Left cardiac atrium (tissue), 4 donors: ENCODE measurements at places on chromosomes 7 and 10. TPM values are rescaled to one million over a fixed set of nuclear protein-coding genes. Genes with fewer than 3 reads are reported as not detected.

DNA sequence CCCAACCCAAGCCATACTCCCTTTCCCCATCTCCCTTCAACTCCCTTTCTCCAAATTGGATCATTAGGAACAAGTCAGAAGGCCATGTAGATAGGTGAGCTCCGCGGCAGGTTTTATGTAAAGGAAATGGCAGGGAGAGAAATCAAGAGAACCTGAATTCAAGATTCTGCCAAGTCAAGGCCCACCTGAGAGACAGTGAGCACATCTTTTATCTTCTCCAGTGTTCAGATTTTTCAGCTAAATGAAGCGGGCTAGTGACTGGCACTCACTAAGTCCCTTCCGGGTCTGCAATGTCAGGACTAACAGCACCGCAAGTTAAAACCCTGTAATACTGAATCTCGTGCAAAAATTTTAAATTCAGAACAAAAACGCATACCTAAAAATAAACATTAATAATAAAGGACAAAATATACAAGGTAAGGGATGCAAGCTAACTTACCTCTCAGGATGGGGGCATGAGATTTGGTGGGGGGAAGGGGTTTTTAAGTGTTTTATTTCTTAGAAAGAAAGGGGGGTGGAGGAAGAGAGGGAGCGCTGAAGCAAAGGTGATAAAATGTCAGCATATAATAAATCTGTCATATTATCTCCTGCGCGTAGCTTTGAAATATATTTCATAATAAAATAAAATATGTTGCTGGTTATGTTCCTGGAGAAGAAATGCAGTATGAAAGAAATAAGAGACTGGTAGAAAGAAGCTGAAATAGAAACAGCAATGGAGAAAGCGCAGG is 17.6 kb downstream of the TCAF1 start:
- DNase-seq, result no peak

DNA sequence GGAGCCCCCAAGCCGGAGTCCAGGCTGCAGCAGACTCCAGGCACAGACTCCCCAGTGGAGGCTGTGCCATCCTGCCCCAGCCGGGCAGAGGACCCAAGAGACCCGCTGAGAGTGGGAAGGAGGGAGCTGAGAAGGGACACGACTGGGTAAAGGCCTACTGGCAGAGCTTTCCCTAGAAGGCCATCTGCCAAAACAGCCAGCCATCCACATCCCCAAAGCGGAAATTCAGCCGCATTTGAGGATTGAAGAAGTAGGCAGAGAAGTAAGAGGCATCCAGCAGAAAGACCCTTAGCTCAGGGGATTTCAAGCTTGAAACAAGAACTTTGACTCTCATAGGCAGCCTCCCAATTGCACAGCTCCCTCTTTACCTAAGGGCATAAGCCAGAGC is 857 bp downstream of the CPXM2 start:
- no peak for DNase-seq

DNA sequence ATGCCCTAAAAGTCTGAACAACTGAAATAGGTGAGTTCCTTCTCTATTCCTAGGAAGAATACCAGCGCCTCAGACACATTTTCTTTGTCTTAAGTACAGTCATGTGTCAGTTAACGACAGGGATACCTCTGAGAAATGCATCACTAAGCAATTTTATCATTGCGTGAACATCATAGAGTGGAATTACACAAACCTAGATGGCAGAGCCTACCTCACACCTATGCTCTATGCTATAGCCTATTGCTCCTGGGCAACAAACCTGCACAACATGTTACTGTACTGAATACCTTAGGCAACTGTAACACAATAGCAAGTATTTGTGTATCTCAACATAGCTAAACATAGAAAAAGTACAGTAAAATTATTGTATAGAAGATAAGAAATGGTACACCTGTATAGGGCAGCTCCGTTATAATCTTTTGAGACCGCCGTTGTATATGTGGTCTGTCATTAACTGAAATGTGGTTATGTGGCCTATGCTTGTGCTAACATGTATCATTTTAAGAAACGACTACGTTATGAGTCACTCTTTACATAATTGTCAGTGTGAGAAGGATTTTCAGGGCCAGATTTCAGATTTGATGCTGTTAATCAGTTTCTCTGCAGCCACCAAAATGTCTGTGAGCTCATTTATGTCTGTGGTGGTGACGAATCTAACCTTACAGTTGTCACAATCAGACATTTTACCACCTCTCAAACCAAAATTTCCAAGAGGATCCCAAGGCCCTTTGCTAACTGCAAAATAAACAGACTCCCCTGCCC is 66.1 kb upstream of the STK17A start:
- no peak for DNase-seq

- no peak for DNase-seq
Observed at GRCh38 chr7:144720149-144720548, 115.7 kb downstream of the TPK1 start.

DNA sequence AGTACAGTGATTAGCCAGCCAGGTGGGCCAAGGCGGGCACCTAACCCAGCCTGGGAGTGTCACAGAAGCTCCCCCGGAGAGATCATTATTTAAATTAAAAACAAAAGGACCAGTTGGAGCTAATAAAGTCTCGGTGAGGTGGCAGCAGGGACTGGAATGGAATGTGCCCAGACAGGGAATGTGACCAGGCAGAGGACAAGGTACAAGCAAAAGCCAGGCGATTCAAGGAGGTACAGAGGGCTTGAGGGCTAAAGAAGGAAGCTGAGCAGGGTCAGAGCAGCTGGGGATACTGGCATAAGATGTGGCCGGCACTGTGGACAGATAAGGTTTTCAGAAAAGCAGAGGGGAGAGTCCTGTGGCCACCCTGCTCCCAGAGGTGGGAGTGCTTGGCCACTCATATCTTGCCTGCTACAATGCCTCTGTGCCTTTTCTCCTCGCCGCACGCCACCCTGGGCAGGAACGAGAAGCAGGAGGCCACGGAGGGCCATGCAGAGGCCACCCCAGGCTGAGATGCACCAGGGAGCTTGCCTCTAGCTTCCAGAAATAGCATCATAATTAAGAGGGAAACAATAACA is 13.2 kb downstream of the TMEM273 start:
- DNase-seq, result no peak

DNA sequence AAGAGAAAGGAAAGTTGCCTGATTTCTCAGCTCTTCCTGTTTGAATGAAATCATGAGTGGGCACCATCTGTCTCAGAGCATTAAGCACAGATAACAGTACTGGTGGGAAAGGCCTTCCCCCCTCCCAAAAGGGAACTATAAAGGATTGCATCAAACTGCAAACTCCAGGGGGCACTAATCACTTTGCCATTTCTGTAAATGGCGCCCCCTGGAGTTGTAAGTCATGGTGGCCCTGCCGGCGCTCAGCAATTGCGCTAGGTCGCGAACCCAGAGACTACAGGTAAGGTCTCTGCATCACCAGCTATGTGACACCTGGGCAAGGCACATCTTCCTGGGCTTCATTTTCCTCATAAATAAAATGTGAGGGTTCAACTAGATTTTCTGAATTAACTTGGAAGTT is 11.1 kb downstream of the LRRC4 start:
- no peak for DNase-seq

DNA sequence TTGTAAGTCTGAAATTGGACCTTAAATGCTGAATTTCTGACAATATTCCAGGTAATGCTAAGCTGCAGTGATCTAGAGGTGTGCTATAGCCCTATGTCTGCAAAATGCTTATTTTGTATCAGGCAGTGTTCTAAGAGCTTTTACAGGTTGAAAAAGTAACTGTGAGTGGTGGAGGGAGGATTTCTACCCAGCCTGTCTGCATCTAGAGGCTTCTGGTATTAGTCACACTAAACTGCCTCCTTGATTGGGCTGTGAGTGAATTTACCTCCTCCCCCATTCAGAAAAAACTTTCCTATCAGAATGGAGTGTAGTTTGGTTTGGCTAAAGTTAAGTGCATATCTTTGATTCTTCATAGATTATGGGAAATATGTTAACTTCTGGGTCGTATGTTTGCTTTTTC is 56.8 kb downstream of the BBS9 start:
- no peak for DNase-seq

- DNase-seq, result no peak
Observed at GRCh38 chr10:29737074-29737593, 102.4 kb upstream of the SVIL start.

DNA sequence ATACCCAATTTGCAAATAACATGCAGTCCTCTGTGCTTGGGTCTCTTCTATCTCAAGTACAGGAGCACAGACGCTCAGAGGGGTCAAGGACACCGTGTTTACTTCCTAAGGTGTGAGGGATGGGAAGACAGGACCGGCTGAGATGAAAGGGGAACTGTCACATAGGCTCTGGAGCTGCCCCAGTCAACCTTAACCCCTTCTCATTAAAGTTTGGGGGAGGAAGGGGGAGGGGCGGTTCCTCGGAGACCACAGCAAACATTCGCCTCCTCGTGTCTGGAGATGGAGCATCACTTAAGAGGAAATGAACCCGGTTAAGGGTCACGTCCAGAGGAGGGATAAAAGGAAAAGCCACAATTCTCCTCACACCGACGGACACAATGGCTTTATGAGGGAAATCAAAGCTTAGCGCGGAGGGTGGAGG is 1.1 kb downstream of the SH3PXD2A start:
- DNase-seq, result no peak

- peak; percentile 31 for DNase-seq
Observed at GRCh38 chr7:71752171-71752935, 620.4 kb downstream of the GALNT17 start.

- DNase-seq, result no peak
Observed at GRCh38 chr7:105439174-105439893, 50.6 kb upstream of the SRPK2 start.

GRCh38 chr10:132407846-132408278 is 10.9 kb downstream of the PWWP2B start:
- peak; percentile 44 for DNase-seq

- DNase-seq, result no peak
Observed at GRCh38 chr7:69864822-69865221, 266.5 kb downstream of the AUTS2 start.

GRCh38 chr7:141575164-141575563 is 24.0 kb downstream of the AGK start:
- DNase-seq, result no peak

DNA sequence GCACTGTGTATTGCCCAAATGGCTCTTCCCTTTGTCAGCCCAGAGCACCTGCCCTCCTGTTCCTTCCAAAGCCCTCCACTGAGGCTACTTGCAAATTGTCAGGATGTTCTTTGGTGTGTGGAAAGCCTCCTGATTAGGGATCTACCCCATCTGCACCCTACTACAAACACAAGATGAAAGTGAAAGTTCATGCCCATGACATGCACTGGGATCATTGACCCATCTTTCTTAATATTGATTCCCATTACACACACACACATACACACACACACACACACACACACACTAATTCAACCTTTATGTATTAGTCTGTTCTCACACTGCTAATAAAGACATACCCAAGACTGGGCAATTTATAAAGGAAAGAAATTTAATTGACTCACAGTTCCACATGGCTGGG is 213.7 kb upstream of the IGFBP3 start:
- DNase-seq, result no peak

DNA sequence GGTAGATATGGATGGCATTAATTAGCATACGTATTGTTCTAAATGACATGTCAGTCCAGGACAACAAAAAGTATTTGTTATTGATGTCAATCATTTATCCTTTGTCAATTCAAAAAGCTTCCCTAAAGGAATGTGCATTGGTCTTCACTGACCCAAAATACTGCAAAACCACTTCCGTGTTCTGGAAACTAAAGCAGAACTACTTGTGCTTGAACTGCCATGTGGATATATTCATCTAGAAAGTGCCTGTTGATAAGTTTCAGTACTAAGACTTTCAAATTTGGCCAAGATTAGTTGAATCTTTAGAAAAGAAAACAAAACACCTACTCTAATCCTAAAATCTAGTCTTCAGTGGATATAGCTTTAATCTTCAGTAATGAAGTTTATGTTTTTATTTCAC is 242.1 kb upstream of the PPP1R3A start:
- no peak for DNase-seq

GRCh38 chr10:104016661-104017060 is 49.7 kb downstream of the SLK start:
- no peak for DNase-seq

DNA sequence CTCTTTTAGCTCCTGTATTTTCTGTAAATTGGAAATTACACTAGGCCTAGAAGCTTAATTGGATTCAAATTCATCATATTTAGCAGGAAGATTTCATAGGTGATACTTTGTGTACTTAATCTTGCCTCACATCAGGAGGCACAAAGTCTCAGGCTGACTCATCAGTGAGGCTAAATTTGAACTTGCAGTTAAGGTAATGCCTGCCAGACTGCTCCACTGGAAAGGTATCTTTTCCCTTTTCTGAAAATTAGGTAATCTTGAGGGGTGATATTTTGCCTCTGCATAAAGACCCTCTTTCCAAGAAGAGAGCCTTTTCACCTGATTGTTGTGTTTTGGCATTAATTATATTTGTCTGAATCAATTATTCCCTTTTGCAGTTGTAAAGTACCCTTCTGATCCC is 14.6 kb downstream of the PPIA start:
- no peak for DNase-seq

DNA sequence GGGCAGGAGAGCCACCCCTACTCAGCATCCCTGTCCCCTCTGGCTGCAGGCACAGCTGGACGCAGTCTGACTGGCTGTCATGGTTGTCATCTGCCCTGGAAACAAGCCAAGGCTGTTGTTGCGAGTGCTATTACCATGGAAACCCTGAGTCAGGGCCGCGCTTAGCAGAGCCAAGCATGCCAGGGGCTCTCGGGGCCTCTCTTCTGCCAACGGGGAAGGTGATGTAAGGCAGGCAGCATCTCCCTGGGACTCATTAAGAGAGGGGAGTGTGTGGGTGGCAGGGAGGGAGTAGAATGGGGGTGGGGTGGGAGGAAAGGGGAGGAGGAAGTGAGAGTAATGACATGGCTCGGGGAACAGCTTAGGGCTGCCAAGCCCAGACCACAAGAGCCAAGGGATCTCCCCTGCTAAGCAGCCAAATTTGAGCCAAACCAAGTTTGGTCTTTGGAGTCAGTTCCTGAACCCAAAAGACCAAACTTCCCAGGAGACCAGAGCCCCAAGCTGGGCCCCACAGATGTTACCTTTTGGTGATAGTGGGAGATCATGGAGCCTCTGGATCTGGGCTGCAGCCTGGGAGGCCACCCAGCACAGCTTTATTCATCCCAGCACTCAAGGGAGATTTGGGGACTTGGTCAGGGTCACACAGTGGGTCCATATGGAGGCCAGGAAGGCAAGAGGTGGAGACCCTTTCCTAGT is 67.6 kb downstream of the TMEM130 start:
- peak; percentile 40 for DNase-seq

GRCh38 chr7:30184791-30185487 is 50.2 kb downstream of the MTURN start:
- DNase-seq, result no peak

FAM25C gene
- total RNA-seq, result not detected

VWDE gene
- total RNA-seq, result 8.8 TPM

PAPOLB gene
- 0.26 TPM for total RNA-seq

CD36 gene
- total RNA-seq, result 760 TPM

OR2A5 gene
- not detected for total RNA-seq

CHAT gene
- total RNA-seq, result not detected

THAP5 gene
- total RNA-seq, result 24.2 TPM

CYP26C1 gene
- total RNA-seq, result not detected
